ENCODE measurements at places on chromosomes 1 and 21.

DNA sequence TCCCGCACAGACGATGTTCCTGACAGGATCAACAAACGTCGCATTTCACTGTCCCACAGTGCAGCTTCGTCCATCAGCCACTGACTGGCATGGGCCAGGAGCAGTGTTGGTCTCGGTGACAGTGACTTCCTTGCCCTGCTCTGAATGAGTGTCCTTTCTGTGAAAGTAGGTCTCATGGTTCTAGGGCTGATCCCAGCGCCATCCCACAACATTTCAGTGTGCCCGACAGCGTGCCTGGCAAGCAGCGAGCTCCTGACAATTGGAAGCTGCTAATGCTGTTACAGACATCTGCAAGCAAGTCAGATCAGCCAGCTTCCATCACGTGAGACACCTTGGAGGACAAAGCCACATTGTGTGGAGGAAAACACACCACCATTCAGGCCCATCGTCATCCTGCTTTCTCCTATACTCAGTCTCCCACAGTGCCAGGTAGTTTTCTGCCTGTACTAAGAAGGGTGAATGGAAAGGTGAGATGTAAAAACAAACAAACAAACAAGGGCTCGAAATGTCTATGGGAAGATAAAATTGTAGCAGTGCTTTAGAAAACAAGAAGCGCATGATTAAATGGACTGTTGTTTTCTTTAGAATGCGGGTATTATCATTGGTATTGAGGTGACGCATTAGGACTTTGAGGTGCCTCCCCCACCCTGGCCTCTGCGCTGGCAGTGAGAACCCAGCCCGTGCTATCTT is 21.9 kb downstream of the ERRFI1 start:
- no peak for DNase-seq

- DNase-seq: no peak
These were observed 141.1 kb downstream of the DYRK1A start for GRCh38 chr21:37507716-37508115.

DNA sequence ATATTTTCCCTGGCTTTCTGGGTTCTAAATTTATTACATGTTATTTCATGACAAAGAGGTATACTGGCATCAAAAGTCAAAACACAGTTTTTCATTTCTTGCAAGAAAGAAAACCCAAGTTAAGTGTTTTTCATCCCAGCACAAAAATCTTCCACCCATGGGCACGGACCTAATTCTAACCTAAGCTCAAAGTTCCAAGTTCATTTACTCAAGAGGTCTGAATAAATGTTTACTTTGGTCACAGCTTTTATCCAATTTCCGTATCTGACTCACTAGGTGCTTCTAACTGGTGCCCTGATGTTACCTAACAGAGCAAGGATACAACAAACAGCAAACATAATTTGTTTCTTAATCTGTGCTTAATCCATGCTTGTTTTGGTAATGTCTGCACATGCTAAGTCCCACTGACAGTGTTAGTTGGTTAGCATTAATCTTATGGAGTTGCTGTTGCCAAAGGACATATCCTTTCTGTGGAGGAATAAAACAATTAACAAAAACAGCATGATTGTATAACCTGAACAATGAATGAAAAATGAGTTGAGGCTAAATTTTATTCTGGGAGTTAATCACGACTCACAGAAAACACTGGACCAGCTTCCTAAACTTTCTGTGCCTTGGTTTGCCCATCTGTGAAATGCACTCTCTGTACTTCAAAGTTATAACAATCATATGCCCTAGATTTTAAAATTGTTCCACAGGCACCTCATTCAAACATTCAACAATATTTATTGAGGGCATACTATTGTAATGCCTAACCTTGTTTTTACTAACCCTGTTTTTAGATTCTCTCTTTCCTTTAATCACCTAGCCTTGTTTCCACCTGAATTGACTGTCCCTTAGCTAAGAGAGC is 4.2 kb upstream of the CHD1L start:
- no peak for DNase-seq

DNA sequence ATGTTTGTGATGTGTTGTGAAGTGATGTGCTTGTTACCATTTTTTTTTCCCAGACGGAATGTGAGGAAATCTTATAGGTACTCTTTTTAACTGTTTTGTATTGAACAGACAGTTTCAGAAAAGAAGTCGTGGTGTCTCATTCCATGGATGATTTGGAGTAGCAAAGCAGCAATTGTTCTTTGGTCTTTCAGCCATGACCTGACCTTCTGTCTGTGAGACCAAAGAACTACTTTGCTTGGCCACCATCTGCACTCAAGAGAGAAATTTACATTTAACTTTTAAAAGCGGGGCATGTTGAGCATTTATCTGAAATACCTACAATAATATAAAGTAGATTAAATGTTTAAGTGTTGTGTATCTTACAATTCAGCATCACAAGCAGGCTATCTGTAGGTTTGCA is 90.2 kb downstream of the SDCCAG8 start:
- no peak for DNase-seq

- no peak for DNase-seq
These were observed 11.3 kb downstream of the UBE2G2 start for GRCh38 chr21:44790368-44790767.

DNA sequence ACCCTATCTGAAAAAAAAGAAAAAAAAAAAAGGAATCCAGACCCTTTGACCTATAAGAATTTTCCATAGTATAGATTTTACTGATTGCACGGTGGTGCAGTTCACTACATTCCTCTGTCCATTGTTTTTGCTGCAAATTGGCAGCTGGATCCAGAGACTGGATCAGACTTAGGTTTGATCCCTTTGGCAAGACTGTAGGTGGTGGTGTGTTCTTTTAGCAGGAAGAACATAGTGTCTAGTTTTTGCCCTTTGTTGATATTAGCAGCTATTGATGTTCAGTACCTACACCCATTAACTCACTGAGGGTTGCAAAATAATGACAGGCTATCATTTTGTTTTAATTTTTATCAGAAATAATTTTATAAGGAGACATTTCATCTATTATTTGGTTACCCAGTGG is 37.1 kb downstream of the OSBPL9 start:
- DNase-seq: no peak

DNA sequence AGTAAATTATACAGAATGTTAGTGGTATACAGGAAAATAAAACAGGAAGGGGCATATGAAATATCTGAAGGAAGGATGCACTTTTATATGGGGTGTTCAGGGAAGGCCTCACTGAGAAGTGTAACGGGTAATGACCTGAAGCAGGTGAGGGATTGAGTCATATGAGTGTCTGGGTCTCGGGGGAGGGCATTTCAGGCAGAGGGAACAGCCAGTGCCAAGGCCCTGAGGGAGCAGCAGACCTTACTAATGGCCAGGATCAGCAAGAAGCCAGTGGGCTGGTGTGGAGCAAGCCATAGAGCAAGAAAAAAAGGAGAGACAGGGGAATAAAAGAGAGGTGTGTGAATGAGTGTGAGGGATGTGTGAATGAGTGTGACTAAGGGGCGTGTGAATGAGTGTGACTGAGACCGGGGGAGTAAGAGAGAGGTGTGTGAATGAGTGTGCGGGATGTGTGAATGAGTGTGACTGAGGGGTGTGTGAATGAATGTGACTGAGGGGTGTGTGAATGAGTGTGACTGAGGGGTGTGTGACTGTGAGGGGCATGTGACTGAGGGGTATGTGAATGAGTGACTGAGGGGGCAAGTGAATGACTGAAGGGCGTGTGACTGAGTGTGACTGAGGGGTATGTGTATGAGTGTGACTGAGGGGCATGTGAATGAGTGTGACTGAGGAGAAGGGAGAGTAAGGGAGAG is 107.2 kb downstream of the GLIS1 start:
- DNase-seq: no peak

GRCh38 chr1:245823408-245824147 is 668.8 kb downstream of the KIF26B start:
- no peak for DNase-seq

GRCh38 chr1:87594736-87595383 is 266.2 kb downstream of the LMO4 start:
- no peak for DNase-seq
